ENCODE measurements at places on chromosomes 13 and 19.

- no peak for DNase-seq
Measured at GRCh38 chr19:51607920-51608562, 22.2 kb downstream of the SIGLEC5 start.

DNA sequence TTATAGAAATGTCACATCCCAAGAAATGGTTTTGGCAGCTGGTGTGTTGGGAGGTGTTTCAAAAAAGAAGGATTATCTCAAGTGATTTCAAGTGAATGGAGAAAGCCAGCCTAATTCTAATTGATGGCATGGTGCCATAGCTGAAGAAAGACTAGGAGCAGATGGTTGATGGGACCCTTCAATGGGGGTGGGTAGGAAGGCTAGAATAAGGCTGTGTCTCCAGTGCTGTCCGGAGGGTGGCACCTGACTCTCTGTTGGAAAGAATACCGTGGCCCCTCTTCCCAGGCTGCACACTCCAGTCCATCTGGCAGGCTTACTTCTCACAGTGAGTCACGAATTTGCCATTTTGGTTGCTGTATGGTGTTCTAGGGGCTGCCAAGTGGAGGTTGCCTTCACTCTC is 51.0 kb upstream of the GPR12 start:
- DNase-seq: no peak

DNA sequence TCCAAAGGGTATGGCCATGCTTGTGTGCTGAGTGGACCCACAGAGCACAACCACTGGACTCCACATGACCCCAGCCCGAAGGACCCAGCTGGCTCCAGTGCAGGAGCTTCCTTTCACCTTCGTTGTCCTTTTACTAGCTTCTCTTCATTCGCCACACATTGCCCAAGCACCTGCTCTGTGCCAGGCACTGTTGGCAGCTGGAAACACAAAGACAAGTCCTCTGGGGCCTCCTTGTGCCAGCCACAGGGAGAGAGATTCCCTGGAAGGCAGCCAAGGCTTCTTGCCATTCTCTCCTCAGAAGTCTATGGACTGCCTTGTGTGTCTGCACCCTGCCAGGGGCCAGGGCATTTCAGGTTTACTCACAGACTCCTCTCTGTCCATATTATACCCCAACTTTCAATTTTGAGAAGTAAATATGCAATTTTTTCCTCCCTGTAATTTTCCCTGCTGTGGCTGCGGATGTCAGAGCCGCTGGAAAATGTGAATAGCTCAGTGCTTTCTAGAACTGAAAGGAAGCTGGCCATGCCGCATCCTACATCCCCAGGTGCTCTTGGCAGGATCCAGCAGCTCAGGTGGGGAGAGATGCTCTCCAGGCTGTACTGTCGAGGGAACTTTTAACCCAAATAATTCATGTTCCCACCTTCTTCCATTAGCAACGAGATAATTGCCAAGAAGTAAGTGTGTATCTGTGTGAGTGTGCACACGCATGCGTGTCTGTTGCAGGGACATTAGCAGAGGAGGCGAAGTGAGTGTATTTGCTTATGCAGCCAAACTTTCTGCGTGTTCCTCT is 57.2 kb downstream of the CHST8 start:
- DNase-seq: no peak

- DNase-seq: no peak
Measured at GRCh38 chr19:38869836-38870607, 8.1 kb downstream of the RINL start.

DNA sequence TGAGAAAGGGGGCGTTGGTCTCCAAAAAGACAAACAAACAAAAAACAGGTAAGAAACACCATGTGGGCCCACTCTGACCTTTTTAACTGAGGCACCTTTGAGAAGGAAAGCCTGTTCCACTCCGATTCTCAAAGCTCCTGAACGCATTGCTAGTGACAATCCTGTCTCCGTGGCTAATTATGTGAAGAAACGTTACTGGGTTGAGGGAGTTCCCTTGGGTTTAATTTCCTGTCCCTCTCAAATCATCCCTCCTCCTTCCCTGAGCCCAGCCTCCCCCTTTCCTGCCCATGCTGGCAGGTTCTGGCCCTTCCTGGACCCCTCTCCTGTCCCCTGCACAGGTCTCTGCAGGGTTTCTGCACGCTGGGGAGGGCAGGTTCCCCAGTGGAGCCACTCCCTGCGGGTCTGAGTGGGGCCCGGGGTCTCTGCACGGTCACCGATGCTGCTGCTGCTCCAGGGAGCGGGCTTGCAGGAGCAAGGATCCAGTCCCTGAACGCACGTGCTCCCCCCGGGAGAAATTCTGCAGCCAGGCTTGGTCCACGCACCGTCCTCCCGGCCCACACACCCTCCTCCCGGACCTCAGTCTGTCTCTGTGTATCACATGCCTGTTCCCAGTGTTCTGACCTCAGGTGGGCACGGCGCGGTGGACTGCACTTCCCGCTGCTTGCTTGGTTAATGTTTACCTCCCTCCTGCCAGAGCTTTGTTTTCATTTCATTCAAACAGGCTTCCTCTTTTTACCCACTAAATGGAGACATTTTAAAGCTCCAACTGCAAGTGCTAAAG is 76.4 kb upstream of the MCF2L start:
- DNase-seq: no peak

DNA sequence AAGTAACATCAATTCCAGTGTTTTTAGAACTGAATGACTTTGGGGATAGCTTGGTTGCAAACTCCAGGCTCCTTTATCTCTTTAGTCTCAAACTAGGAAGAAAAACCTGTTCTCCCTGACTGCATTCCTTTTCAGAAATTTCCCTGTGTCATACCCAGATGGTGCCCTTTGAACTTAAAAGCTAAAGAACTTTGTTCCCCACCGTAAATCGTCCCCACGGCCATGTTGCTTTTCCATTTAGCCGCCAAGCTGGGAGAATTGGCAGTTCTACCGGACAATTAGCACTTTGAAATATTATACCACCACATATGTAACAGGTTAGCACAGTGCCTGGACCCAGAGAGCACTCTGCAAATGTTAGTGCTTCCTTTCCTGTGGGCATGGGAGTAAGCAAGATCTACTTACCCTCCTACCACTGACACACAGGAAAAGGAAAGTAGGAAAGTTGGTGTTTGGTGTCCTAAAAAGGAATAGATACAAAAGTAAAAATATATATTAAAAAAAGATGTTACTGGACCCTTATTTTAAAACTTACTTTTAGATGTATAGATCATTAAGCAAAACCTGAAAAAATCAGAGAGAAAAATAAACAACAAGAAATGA is 191.9 kb upstream of the MIR17HG start:
- no peak for DNase-seq

GRCh38 chr19:2353159-2353886 is 6.7 kb upstream of the TMPRSS9 start:
- DNase-seq: no peak

DNA sequence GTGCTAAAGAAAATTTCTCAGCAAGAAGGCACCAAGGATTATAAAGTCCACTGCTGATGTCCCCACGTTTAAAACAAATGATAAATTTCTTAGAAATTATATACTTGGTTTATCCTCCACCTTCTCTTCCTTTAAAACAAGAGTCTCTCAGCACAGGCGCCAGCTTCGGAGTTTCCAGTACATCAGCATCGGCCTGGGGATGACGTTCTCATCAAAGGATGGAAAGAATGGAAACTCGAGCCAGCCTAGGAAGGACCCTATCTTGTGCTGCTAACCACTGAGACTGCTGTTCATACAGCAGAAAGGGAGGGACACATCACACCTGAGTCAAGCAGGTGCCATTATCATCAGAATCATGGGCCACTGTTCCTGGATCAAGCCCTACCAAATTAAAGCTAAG is 29.8 kb upstream of the ZNF83 start:
- no peak for DNase-seq

DNA sequence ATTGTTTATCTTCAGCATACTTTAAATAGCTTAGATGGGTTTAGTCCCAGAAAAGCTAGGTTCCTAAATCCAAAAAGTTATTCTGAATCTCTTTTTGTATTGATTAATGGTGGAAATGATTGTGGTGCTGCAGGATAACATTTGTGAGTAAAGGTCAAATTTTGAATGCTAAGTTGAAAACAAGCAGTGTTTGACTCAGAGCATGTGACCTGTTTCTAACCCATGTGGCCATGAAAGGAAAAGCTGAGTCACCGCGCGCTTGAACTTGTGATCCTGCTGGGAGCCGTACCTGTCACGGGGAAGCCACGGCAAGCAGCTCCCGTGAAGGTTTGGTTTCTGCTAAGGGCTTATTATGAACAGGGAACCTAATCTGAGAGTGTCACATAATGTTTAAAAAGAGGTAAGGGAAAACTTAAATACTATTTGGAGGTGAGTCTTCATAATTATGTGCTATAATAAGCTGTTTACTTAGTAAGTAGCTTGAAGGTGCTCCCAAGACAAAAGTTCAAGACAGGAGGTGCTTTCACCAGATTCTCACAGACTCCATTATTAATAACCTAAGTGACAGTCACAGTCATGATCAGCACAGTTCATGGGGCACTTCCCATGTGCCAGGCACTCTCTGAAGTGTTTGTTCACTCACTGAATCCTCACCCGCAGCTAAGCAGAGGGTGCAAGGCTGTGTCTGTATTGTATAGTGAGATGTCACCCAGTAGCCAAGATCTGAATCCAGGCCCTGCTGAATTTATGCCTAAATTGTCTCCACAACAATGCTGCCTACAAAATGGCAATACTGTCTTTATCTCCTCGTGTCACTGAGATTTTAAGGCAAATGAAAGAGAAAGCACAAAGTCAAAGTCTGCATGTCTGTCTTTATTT is 286.5 kb downstream of the MYO16 start:
- DNase-seq: no peak

GRCh38 chr19:23260956-23261355 is 10.8 kb upstream of the ZNF724 start:
- DNase-seq: no peak

DNA sequence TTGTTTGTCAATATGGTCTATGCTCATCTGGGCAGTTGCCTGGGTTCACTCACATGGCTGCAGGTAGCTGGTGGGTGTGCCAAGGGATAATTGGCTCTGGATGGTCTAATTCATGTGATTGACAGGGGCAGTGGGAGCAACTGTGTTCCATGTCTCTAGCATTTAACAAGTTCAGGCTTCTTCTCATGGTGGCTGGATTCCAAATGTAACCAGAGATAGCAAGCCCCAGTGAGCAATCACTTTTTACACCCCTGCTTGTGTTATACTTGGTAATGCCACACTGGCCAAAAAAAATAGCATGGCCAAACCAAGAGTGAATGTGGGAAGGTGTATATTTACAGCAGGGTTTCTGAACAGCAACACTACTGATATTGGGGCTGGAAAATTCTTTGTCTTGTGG is 89.6 kb upstream of the TNFSF11 start:
- no peak for DNase-seq
